Left kidney (tissue), 8 donors: ENCODE measurements at places on chromosomes 12 and 14. TPM values are rescaled to one million over a fixed set of nuclear protein-coding genes. Genes with fewer than 3 reads are reported as not detected.

The AKAP6 gene
- 2.9 TPM for polyA plus RNA-seq

The CLEC4C gene
- polyA plus RNA-seq: 0.23 TPM

The ATL1 gene
- polyA plus RNA-seq: 8.4 TPM

The PDE3A gene
- polyA plus RNA-seq: 26.8 TPM

The PTPRO gene
- polyA plus RNA-seq: 257 TPM

The FITM1 gene
- 1.1 TPM for polyA plus RNA-seq

The DAAM1 gene
- polyA plus RNA-seq: 67.7 TPM

The PCBP2 gene
- 1,185 TPM for polyA plus RNA-seq
